GM06990 (cell line): ENCODE measurements at places on chromosomes 3 and 15.

DNA sequence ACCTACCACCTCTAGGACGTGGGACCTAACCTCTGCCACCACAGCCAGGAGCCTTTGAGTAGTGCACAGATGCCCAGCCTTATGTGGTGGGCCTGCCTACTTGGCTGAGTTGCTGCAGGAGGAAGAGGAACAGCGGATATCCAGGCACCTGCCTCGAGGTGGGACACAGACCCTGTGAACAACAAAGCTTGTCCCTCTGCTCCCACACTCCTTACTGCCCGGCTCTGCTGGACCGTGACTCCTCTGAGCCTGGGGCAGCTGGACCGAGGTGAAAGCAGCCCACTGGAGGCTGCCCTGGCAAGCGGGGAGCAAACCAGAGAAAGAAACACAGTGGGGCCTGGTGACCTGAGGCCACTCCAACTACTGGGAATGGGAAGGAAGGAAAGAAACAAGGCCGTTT lies 97.8 kb downstream of the SEC22A start:
- no peak for DNase-seq

GRCh38 chr15:22902578-22902977 lies 64.1 kb downstream of the NIPA2 start:
- no peak for DNase-seq

DNA sequence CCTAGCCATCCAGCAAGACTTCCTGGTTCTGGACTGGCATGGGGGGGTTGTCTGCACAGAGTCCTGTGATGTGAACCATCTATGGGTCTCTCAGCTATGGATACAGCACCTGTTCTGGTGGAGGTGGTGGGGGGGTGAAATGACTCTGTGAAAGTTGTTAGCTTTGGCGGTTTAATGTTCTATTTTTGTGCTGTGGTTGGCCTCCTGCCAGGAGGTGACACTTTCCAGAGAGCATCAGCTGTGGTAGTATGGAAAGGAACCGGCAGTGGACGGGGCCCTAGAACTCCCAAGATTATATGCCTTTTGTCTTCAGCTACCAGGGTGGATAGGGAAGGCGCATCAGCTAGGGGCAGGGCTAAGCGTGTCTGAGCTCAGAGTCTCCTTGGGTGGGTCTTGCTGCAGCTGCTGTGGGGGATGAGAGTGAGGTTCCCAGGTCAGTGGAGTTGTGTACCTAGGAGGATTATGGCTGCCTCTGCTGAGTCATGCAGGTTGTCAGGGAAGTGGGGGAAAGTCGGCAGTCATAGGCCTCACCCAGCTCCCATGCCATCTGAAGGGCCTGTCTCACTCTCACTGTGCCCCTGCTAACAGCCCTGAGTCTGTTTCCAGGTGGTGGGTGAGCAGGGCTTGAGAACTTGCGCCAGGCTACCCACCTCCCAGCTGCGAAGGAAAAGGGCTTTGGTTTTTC lies 7.1 kb upstream of the LARS2 start:
- no peak for DNase-seq

DNA sequence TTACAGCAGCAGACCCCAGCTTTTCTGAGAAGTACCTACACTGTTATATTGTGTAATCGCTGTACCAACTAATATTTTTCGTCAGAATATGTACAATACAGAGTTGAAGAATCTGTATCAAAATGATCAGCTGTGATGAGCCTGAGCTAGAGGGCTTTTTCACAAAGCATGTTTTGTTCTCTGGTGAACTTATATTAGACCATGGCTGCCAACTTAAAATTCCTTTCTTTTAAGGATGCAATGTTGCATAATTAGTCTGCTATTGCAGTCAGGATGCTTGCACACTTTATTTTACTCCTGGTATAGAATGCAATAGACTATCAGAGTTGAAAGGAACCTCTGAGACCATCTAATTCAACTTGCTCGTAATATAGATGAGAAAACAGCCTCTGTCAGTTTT lies 127.8 kb downstream of the RBMS3 start:
- DNase-seq: no peak

DNA sequence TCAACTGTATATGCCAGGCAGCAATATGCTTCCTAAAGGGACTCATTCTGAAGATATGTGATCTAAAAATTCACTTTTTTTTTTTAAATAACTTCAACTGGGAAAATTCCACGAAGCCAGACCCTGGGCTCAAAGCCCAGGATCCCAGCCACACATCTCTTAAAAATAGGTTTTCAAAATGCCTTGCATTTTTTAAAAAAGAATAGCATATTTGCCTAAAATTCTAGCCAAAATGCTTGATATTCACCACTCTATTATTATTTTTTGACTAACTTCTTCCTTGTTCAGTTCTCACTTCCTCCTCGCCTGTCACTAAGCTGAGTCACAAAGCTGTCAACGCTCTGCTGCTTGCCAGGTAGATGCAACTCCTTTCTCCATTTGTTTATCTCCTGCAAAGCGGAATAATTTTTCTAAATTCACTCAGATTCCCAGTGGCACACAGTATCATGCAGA lies 28.0 kb upstream of the VGLL4 start:
- no peak for DNase-seq

DNA sequence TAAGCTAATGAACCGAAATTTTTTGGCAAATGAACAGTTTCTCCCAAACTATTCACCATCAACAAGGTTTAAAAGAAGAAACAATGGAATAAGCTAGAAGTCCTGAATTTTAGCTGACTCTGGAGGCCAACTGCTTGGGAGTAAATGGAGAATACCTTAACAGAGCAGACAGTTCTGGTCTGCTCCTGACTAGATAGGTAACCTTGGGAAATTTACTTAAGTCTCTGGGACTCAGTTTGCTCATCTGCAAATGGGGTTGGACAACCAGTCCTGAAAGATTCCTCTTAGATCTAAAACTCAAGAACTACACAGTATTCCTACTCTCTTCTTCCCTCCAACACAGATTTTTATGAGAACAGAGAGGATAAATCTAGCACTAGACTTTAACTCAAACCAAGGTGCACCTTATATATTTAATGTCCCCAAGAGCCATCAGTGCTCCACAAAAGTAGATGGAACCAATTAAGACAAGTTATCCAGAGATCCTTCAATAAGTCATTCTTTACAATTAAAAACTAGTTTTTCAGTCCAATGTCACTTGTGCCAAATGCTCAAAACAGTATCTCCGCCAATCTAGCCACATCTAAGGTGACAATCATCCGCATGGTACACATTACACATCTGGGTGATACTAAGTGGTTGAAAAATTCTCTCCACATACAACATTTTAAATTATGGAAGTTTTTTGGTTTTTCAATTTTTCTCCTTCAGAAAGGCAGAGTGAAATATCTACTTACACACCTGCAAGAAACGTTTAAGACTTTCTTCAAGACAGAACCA lies 1.5 kb downstream of the RHOA start:
- no peak for DNase-seq

- no peak for DNase-seq
Measured at GRCh38 chr3:59250600-59250999, 200.8 kb upstream of the CFAP20DC start.

GRCh38 chr15:57297163-57297593 lies 79.1 kb upstream of the CGNL1 start:
- no peak for DNase-seq

DNA sequence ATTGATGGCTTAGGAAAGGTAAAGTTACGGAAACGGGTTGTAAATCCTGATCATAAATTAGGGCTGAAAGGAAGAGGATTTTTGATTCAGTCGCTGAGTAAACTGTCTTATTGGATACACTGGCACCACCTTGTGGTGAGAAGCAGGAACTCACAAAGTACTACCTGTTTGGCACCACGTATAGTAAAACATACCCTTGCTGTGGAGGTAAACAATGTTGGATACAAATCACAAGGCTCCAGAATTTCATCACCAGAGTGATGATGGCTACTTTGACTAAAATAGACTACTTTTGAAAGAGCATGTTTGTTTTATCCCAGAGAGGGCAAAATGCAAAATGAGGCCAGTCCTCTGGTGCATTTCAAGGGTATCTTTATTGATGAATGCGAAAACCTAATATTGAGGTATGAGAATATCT lies 216.9 kb downstream of the IGSF11 start:
- DNase-seq: no peak

DNA sequence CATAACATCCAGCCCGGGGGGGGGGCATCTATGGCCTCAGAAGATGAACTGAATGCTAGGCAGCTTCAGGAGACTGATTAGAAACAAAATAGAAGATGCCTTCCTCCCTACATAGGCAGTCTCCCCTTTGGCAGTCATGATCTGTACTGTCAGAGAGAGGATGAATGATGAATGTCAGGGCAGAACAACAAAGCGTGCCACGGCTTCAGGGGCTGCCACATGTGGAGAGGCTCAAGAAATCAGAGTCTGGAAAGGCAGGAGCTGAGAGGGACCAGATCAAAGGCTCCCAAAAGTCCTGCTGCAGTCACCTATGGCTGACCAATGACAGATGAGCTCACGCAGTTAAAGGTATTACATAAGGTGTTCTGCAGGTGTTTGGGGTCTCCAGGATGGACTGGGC lies 180.4 kb downstream of the UACA start:
- no peak for DNase-seq

DNA sequence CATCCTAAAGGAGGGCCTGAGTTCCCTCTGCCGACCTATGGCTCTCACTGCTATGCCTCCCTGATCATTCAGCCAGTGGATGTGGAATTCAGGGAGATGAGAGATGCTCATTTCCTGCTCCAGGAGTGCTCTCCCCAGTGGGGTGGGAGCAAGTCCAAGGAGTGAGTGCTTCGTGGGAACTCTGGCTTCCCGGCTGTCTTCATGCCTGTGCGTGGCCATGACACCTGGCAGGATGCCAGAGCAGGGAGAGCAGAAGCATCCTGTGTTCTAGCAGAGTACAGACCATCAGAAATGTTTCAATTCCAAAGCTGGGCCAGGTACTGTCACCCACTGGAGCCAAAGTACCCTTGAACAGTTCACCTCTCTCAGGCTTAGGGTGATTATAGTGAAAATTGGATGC lies 45.1 kb downstream of the APH1B start:
- DNase-seq: no peak

DNA sequence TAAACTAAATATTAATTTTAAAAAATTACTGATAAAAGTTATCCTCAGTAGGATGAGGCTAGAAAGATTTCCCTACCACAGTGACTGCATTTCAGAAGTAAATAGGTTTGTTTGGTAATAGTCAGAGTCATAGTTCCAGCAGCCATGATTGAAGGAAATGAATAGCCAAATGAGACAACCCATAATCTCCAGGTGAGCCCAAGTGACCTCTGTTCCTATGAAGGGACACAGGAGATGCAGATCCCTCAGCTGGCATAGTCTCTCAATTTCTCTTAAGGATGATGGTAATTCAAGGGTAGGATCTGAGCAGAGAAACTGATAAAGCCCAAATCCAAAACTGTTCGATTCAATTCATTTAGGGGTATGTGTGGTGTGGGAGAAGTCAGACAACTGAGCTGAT lies 461.8 kb downstream of the RAP2B start:
- DNase-seq: no peak

GRCh38 chr3:115616461-115616860 lies 6.8 kb upstream of the GAP43 start:
- DNase-seq: no peak

DNA sequence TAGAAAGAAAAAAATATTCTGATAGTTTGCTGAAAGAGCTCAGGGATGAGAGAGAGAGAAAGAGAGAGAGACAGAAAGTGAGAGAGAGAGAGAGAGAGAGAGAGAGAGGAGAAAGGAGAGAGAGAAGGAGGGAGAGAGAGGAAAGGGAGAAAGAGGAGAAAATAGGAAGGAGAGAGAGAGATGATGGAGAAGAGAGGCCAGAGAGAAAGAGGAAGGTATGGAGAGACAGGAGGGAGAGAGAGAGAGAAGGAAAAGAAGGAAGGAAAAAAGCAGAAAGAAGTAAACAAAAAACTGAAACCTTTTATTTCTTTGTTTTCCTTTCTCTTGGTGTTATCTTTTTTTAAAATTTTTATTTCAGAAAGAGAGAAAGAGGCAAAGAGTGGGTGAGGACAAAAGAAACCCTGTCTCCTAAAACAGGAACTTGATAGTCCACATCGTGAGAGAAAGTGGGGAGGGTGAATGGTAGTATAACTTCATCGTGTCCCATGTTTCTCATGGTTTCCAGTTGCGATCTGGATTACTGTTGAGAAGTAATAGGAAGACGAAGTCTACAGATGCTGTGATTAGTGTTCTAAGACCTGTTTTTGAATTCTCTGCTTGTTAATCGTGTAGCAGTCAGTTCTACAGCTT lies 279.7 kb downstream of the LPP start:
- DNase-seq: no peak

GRCh38 chr15:35998663-35999602 lies 453.0 kb upstream of the DPH6 start:
- DNase-seq: no peak

DNA sequence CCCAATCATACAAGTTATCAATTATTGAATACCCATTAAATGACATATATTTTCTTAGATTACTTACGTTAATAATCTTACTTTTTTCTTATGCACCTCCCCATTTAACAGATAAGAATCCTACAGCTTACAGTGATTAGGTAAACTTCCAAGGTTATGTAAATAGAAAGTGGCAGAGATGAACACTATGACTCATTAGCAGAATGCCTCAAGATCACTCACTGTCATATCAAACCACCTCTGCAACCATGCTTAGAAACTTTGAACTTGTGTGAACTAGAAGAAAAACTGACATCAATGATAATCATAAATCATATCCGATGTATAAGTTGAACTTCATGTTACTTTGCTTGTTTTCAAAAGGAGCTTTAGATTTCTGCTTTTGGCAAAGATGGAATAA lies 911.6 kb upstream of the ARPP21 start:
- no peak for DNase-seq

DNA sequence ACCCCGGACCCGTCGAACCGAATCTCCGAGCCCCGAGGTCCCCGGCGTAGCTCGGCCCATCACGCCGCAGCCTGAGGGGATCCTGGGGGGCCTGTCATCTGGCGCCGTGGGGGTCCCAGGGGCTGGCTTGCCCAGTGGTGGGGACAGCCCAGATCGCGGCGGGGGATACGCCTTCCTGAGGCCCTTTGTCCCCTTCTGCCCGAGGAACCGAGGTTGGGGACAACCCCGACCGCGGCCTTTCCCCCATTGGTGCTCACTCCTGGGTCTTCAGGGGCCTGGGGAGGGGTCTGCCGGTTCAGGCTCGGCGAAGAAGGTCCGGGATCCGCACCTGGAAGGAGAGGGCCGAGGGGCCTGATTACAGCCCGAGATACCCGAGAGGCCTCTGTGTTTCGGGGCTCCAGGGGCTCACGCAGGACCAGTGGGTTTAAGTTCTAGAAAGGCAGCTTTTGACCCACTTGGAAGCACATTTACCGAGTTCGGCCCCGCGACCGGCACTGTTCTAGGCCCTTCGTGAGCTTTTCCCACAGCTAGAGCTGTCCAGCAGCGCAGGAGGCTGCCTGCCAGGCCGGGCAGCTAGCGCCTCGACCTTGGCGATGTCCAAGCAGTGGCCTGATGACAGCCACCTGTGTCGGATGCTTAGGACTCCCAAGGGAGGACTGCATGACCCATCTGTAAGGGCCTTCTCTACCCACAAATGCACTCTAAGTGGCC lies 504 bp downstream of the ABHD2 start:
- peak; percentile 24 for DNase-seq

DNA sequence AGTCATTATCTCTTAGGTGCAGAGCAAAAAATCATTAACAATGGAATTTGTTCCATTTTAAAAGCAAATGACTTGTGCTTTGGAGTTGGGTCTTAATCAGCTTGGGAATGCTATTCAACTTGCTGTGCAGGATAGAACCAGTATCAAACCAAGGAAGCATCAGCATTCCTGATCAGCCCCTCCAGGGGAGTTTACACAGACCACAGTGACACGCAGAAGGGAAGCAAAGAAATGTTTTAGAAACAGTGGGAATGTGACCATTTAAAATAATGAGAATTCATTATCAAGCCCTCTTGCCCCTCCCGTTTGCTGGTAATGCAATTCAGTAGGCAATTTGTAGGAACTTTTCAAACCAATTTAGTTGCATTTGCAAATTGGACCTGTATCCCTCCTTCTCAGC lies 155.1 kb downstream of the LRTM1 start:
- no peak for DNase-seq
